Activated naive CD8-positive, alpha-beta T cell treated with anti-CD3 and anti-CD28 coated beads, Interleukin-2, amount 10 ng/mL, durations not matched to agents 7 days and 5 days (primary cell): ENCODE measurements at places on chromosomes 7 and 10. TPM values are rescaled to one million over a fixed set of nuclear protein-coding genes. Genes with fewer than 3 reads are reported as not detected.

DNA sequence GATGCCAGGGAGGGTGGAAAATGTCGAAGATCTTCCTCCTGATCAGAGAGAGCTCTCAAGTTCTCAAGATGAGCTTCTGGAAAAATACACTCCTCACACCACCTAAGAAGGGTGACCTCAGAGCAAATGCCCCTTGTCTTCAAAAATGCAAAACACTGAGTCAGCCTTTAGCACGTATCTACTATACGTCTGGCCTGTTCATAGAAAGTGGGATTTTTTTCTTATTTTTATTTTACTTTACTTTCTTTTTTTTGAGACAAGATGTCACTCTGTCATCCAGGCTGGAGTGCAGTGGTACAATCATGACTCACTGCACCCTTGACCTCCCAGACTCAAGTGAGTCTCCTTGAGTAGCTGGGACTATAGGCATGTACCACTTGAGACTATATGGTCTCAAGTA lies 57.1 kb downstream of the AFAP1L2 start:
- no peak for DNase-seq

GRCh38 chr10:71217266-71218045 lies 5.1 kb downstream of the UNC5B start:
- no peak for DNase-seq

DNA sequence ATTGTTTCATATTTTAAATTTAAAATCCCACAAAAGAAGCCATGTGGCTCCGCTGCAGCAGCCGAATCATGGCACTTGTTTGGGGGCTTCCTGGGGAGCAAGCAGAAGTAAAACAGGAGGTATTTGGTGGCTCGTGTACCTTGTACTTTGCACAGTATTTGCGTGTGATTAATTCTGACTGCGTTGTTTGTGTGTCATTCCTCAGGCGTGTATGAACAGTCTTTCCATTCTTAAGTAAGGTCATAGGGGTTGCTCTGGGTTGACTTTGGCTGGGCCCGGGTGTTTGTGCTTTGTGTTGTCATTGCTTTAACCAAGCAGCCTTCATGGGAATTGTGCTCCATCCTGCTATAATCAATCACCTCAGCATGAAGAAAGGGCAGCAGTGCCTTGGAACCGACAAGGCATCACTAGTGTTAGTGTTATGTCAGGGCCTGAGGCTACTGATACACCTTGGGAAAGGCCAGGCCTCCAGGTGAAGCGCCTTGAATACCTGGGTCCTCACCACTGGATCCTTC lies 182.4 kb downstream of the ARHGAP21 start:
- no peak for DNase-seq

- DNase-seq, result no peak
These were observed 33.1 kb downstream of the SFMBT2 start for GRCh38 chr10:7377614-7378248.

DNA sequence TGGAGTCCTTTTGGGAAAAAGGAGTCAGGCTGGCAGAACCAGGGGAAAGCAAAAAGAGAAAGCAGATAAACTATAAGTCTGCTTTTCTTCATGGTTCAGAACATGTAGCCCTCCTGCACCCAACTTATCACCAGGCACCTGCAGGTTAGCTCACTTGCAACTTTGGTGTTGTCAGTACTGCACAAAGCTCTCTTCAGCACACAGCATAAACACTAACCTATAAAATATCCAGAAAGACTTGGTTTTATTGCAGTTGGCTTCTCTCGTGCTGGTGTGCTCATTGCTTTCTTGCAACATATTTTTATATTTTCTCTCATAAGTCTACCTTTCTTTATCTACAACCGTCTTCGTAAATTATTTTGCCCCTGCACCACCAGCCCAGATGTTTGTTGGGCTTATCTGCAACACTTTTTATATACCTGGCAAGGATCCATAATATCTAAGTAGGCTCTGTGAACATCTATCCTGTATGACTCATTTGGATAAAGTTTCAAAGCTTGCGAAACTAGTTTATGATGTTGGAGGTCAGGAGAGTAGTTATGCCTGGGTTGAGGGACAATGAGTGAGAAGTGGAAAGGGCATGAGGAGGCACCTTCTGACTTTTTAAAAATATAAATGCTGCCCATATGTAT lies 164.6 kb downstream of the ANKRD30A start:
- DNase-seq, result no peak

CALD1 gene
- not detected for total RNA-seq

NKX2-3 gene
- not detected for total RNA-seq
